Activated CD4-positive, CD25-positive, alpha-beta regulatory T cell treated with anti-CD3 and anti-CD28 coated beads, Interleukin-2, amount 50 U/mL, for 24 hours (primary cell): ENCODE measurements at places on chromosomes 13 and 19.
A peak's percentile ranks its signal among the peaks of the same experiment; 100 is the strongest.

- ATAC-seq = no peak
These were observed 649.6 kb downstream of the SLITRK1 start for GRCh38 chr13:83232626-83233025.

DNA sequence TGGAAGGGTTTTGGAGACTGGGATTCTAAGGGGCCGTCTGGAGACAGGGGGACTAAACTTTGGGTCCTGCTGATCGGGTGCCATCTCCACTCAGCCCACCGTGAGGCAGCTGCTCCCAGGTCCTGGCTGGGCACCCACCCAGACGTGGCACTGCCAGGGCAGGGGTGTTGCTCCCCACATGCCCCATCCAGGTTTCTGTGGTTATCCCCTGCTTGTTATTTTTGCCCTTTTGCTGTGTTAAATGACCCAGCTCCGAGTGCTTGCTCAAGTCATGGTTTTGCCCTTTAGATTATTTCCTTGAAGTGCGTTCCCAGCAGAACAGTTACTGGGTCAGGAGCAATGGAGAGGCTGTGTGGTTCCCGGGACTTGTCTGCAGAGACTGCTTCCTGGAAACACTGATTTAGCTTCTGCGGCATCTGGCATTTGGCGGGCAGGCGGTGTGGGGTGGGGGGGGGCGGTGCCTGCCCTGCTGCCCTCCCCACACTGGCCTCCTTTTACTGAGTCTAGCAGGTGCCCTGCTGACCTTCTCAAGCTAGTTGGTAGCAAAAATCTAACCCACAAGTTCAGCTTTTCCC is 1.9 kb downstream of the RAB11B start:
- ATAC-seq = no peak

GRCh38 chr19:57406516-57407123 is 4.3 kb upstream of the ZNF17 start:
- ATAC-seq = peak; percentile 46

DNA sequence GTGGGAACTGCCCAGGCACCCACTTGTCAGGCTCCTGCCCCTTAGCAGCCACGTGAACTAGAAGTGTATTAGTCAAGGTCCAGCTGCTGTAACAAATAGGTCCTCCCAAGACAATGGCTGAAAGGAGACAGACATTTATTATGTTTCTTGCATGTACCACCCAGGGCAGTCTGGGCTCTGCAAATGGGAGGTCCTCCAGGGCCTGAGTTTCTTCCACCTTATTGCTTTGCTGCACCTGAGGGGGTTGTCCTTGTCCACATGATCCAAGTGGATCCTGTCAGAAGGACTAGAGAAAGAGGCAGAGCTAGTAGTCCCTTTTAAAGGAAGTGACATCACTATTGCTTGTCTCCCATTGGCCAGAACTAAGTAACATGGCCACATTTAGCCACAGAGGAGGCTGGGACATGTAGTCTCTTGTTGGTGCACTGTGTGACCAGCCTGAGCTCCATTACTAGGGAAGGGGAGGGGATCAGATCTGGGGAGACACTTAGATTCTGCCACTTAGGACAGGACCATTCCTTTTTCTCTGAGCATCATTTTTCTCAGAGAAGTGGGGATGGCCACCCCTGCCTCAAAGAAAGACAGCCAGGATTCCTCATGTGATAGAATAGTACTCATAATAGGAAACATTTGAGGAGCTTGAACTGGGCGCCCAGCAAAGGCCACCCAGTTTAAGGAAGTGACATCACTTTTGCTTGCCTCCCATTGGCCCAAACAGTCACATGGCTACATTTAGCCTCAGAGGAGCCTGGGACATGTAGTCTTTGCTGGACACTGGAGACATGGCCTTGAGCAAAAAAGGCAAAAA is 15.1 kb downstream of the CC2D1A start:
- peak; percentile 91 for ATAC-seq

DNA sequence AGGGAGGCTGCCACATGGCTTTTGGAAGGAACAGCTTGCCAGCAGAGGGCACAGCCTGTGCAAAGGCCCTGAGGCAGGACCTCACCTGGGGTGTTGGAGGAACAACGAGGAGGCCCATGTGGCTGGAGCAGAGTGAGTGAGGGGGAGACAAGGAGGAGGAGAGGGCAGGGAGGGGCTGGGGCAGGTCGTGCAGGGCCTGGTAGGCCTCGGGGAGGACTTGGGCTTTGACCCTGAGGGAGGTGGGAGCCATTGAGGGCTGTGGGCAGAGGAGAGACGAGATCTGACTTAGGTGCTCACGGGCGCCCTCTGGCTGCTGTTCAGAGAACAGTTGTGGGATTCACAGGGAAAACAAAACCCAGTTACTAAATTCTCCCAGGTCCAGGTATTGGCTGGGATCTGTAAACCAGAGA is 25.2 kb downstream of the ZNRF4 start:
- ATAC-seq = no peak

- ATAC-seq = peak; percentile 94
These were observed 6.4 kb downstream of the AXL start for GRCh38 chr19:41225238-41226052.

DNA sequence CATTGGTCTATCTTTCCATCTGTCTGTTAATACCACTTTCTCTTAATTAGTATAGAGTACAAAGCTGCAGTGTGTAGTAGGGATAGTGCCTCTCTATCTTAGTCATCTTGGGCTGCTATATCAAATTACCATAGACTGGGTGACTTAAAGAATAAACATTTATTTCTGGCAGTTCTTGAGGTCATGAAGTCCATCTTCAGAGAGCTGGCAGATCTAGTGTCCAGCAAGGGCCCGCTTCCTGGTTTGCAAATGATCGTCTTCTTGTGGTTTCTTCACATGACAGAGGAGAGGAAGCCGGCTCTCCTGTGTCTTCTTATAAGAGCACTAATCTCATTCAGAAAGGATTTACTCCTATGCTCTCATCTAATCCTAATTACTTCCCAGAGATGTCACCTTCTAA is 6.1 kb downstream of the ZNF700 start:
- ATAC-seq = no peak

DNA sequence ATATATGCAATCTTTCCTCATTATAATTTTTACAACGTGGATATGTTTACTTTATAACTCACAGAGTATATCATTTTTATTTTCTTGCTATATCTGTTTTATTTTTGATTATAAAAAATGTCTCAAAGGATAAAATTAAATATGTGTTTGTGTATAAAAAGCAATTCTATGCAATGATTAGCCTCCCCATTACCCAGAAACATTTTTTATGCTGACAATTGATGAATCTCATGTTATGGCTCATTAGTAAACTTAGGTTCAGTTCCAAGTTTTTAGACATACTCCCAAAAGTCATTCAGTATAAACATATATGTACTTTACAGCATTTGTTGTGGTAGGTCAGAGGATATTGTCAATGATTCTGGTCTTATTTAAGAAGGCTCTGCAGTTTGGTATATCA is 540.1 kb upstream of the SPRY2 start:
- no peak for ATAC-seq

DNA sequence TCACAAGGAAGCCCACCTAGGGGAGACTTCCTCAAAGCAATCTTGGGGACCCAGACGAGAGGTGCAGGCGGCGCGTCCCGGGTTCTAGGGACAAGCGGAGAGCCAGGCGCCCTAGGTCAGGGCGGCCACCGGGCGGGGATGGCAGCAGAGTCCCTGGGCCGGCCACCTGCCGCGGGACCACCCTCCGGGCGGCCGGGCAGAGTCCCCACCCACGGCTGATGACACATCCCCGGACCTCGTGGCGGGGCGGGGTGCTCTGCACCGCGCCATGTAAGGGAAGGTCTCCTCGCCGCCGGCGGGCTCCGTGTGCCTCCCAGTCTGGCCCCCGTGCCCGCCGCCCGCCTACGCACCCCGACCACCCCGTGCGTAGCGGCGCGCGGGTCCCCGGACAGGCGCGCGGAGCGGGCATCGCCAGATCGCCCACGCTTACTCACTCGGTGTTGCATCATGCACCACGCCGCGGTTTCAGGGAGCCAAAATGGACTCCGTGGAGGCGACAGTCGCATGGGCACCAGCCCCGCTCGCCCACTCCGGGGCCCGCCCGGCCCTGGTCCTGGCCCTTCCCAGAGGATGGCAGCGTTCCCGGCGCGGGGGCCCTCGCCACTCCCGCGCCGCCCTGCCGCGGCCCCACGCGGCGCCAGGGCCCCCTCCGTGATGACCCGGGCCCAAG is 643 bp downstream of the SLC7A1 start:
- peak; percentile 50 for ATAC-seq

- ATAC-seq = no peak
These were observed 11.3 kb downstream of the RFX2 start for GRCh38 chr19:6099033-6099432.

- peak; percentile 94 for ATAC-seq
These were observed 147.9 kb downstream of the KATNAL1 start for GRCh38 chr13:30159446-30159839.

DNA sequence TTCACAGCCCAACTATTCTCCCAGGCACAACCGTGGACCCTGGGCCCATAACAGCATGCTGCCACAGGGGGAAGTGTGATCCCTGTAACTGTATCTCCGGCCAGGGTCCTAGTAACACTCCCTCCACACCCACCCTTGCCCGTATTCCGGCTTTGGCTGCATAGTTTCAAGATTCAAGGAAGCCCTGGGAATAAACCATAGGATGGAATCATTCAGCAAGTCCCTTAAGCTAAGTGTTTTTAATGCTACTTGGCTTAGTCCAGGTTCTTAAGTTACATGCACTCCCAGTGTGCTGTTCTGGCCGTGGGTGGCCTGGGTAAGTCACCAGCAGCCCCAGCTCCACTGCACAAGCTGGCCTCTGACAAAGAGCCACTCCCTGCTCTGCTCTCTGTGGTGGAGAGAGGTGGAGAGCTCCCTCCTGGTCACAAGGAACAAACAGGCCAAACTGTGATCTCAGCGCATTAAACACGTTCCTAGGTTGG is 532.4 kb upstream of the SGCG start:
- no peak for ATAC-seq

DNA sequence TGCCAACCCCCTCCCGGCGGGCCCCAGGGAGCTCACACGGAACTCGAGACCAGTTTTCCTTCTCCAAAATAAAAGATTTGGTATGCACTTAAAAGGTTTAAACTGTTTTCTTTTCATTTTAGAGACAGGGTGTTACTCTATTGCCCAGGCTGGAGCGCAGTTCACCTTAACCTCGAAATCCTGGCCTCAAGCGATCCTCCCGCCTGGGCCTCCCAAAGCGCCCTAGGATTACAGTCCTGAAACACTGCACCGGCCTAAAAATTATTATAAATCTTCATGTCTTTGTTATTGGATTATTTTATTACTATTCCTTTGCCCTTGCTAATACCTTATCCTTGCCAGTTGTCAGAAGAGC is 553 bp upstream of the SLC7A1 start:
- no peak for ATAC-seq
